ENCODE measurements at places on chromosomes 7 and 10. TPM values are rescaled to one million over a fixed set of nuclear protein-coding genes. Genes with fewer than 3 reads are reported as not detected.

DNA sequence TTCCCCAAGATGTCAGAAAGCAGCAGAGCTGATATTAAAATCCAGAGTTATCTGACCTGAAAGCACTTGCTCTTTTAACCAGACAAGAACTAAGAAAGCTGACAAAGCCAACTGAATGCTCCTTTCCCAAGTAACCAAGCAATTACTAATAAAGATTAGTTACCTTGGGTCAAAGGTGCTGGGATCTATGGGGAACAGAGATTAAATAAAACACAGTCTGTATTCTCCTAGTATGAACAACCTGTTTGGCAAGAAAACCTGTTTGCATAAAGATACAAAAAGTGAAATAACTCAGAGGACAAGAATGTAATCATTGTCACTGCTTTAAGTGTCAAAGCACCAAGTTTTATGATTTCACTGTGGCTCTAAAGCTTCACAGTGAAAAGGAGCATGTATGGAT lies 35.7 kb downstream of the ITPRID1 start:
- H3K4me3 ChIP-seq, result no peak overlapping the region
- no peaks in the 10 kb centered on the region for H3K36me3 ChIP-seq
- H3K4me1 ChIP-seq, result no peaks in the 10 kb centered on the region
- no peak for DNase-seq

DNA sequence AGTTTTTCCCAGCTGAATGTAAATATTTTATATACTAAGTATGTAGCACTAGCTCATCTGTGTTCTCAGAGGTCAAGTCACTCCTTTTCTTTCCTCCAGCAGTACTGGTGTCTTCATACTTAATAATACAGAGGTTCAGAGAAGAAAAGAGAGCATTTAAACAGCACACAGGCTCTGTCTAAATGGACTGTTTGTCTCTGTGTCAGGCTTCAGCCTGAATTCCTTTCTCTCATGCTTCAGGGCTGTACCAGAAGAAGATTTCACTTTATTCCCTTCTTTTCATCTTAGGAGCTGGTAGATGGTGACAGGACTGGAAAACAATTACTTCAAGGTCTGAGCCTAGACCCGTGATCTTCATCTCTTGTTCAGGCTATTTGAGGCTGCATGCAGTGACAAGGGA lies 51.4 kb upstream of the LYZL2 start:
- DNase-seq, result no peak
- no peak overlapping the region for H3K27ac ChIP-seq
- no peaks in the 10 kb centered on the region for H3K4me1 ChIP-seq
- no peaks in the 10 kb centered on the region for H3K36me3 ChIP-seq

GRCh38 chr7:134062460-134062859 lies 64.7 kb upstream of the LRGUK start:
- no peak for DNase-seq
- H3K27me3 ChIP-seq, result no peaks in the 10 kb centered on the region
- no peaks in the 10 kb centered on the region for H3K4me1 ChIP-seq
- no peak overlapping the region for H3K4me3 ChIP-seq

- H3K4me3 ChIP-seq, result no peak overlapping the region
- peak; percentile 59 for DNase-seq
- H3K4me1 ChIP-seq, result no peaks in the 10 kb centered on the region
- H3K27me3 ChIP-seq, result no peaks in the 10 kb centered on the region
- no peak overlapping the region for H3K27ac ChIP-seq
Measured at GRCh38 chr7:27784399-27785053, 44.6 kb downstream of the TAX1BP1 start.

CDH23 gene
- total RNA-seq, result 0.37 TPM

CRTAC1 gene
- not detected for total RNA-seq

DNA sequence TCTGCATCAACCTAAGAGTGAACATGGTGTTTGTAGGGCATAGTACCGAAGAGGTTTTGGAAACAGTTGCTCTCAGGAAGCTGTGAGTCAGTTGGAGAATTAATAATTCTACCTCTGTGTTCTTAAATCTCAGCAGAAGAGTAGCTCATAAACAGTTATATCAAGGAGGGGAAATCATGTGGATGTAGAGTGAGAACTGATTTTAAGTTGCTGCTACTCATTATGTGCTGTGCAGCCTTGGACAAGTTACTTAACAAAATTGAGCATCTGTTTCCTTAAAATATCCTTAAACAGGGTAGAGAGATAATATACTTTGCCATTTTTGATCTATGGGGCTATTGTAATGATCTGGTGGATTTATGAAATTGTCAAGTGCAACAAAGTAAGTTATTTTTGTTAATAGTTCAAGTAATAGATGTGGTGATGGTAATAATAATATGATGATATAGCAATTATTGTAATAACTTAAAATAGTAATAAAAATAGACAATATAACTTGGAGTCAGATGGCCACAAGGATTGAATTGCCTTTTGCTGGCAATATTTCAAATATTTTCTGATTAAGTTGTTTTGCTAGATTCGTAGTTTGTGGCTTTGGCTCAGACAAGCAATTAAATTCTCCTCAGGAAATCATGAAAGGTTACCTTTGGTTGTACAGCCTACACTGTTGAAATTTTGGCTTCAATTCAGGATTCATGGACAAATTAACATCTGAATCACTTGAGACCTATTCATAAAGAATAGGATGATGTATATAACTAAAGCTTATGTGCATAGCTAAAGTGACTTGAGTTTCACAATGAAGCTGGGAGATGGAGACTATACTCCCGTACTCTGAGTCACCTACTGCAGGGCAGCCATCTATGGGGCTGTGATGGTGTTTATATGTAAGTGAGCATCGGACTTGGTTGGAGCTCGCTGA lies 228.5 kb downstream of the CDK14 start:
- no peaks in the 10 kb centered on the region for H3K4me1 ChIP-seq
- no peak overlapping the region for H3K4me3 ChIP-seq
- no peak for DNase-seq
- H3K27ac ChIP-seq, result no peak overlapping the region

ANKRD61 gene
- not detected for total RNA-seq

C10orf62 gene
- not detected for total RNA-seq

- H3K27ac ChIP-seq, result peak overlapping the region; percentile 77
- peak overlapping the region; percentile 40 for H3K4me3 ChIP-seq
- DNase-seq, result peak; percentile 61
- no peaks in the 10 kb centered on the region for H3K27me3 ChIP-seq
- no peaks in the 10 kb centered on the region for H3K36me3 ChIP-seq
Measured at GRCh38 chr10:306675-307185, 171.5 kb downstream of the ZMYND11 start.

DNA sequence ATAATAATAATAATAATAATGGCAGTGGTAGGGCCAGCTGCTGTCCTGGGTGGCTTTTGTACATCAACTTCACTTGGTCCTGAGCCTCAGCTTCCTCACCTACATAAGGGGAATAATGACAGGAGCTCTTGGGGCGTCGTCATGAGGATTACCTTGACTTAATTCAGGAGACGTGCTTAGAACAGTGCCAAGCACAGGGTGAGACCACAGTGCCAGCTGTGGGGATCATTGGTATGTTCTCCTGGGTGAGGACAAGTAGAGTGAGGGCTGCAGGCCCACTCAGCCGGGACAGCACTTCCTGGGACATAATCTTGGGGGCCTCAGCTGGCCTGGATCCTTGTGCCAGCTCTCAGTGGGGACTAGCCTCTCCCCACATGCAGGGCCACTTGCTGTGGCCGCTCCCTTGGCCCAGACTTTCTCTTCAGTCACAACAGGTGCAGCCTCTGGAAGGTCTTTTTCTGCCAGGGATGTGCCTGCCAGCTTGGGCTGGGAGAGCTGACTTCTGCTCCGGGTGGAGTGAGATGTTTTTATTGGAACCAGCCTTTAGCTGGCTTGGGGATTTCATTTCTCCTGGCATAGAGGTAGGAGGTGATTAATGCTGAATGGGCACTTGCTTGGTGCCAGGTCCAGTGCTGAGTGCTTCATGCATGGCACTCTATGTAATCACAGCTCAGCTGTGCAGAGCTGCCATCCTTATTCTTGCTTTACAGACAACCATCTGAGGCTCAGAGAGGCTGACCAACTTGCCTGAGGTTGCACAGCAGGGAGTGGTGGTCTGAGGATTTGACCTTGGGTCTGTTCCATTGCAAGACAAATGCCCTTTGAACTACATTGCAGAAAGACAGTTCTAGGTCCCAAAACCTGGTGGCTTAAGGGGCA lies 45.3 kb downstream of the TSPAN15 start:
- no peak overlapping the region for H3K27ac ChIP-seq
- no peaks in the 10 kb centered on the region for H3K36me3 ChIP-seq
- no peak for DNase-seq
- H3K4me3 ChIP-seq, result no peak overlapping the region

GRCh38 chr7:5615190-5616070 lies 166.0 kb downstream of the RNF216 start:
- H3K36me3 ChIP-seq, result no peaks in the 10 kb centered on the region
- H3K27me3 ChIP-seq, result no peaks in the 10 kb centered on the region
- no peak overlapping the region for H3K4me3 ChIP-seq
- DNase-seq, result no peak
- H3K4me1 ChIP-seq, result no peaks in the 10 kb centered on the region

- H3K27ac ChIP-seq, result no peak overlapping the region
- H3K4me1 ChIP-seq, result peaks cover 8% of the 10 kb centered on the region
- H3K4me3 ChIP-seq, result no peak overlapping the region
- no peaks in the 10 kb centered on the region for H3K27me3 ChIP-seq
- no peak for DNase-seq
Measured at GRCh38 chr7:77425101-77426051, 9.2 kb upstream of the GSAP start.

GLCCI1 gene
- 45.7 TPM for total RNA-seq

DNA sequence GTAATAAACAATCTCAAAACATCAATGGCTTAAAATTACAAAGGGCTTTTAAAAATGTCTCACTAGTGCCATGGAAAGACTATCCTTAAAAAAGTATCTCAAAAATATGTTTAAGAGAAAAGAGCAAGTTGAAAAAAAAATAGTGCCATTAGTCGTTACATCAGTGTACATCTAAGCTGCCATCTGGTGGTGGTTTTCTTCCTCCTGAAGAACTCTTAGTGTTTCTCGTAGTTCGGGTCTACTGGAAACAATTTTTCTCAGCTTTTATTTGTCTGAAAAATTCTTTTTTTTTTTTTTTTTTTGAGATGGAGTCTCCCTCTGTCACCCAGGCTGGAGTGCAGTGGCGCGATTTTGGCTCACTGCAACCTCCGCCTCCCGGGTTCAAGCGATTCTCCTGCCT lies 5.9 kb upstream of the GARIN1A start:
- no peak for DNase-seq
- H3K4me1 ChIP-seq, result no peaks in the 10 kb centered on the region

DNA sequence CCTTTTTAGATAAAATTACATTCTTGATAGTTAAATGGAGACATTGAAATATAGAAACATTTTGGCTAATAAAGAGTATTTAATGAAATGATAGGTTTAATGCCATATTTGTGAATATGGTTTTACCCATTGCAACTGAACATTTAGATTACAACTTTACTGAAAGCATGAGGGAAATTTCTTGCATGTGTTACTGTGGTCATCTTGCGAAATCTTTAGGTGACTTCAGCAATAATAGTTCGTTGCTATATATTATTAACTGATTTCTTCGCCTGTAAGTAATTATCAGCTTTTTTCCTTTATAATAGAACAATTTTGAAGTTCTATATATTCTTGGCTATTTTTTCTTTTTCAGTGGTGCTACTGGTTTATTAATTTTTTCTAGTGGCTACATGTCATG lies 83.2 kb downstream of the MLLT10 start:
- no peak overlapping the region for H3K4me3 ChIP-seq
- no peaks in the 10 kb centered on the region for H3K27me3 ChIP-seq
- H3K36me3 ChIP-seq, result peaks cover 5% of the 10 kb centered on the region
- no peak for DNase-seq

Data from B cell (primary cell).